NCI-H345 (cell line): ENCODE measurements at places on chromosomes 13 and 19.
A peak's percentile ranks its signal among the peaks of the same experiment; 100 is the strongest.

DNA sequence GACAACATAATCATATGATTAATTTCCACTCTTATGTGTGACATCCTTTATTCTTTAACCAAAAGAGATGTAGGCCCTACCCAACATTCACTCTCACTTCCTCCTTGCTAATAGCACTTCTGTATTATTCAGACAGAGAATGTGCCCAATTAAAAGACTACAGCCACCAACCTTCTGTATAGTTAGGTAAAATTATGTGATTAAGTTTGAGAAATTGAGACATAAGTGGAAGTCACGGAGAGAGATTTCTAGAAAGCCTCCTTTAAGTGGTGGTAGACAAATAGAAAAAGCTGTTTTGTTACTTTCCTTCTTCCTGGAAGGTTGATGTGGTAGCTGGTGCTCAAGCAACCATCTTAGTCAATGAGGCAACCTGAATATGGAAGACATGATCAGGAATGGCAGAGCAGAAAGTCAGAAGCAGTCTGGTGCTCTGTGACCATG lies 14.8 kb downstream of the EPSTI1 start:
- no peak for DNase-seq

DNA sequence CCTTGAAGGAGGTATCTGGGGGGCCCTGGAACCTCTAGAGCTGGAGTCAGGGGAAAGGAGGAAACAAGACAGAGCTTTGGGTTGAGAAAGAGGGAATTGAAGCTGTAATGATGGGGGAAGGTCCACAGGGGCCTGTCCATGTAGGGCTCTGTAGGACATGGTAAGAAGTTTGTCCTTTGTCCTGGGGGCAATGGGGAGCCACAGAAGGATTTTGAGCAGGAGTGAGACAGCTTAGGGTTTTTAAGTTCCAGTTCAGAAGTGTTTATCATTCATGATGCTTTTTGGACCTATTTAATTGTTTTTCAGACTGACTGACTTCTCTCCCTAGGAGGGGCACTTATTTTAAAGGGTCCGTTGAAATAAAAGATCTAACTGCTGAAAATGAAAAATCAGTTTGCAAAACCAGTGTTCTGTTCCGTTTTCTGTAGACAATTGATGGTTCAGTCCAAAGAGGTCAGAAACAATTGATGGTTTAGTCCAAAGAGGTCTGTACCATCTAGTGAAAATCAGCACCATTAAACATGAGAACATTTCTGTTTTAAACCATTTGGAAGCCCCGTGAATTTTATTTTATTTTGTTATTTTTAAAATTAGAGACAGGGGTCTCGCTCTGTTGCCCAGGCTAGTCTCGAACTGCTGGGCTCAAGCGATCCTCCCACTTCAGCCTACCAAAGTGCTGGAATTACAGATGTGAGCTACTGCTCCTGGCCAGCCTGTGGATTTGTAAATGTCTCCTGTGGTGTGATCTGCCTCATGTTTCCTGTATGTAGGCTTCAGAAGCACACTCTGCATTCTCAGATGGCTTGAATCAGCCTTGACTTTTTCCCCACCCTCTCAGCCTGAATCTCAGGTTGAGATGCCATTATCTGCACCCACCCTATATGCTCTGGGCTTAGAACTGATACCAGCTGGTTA lies 8.4 kb downstream of the PLD3 start:
- no peak for DNase-seq

- DNase-seq, result no peak
These were observed at the start of gene NFIX for GRCh38 chr19:12994701-12995595. NFIX (plus strand) TSS chr19:12995475; CDS start chr19:12995838, 363 bp downstream.

- DNase-seq, result no peak
These were observed 455.4 kb downstream of the IRS2 start for GRCh38 chr13:109331011-109331433.

GRCh38 chr19:32720216-32720935 lies 809 bp downstream of the TDRD12 start:
- DNase-seq, result no peak

GRCh38 chr13:99467764-99468163 lies 33.5 kb upstream of the TM9SF2 start:
- no peak for DNase-seq

- no peak for DNase-seq
These were observed 301.3 kb upstream of the DACH1 start for GRCh38 chr13:72168126-72168855.

DNA sequence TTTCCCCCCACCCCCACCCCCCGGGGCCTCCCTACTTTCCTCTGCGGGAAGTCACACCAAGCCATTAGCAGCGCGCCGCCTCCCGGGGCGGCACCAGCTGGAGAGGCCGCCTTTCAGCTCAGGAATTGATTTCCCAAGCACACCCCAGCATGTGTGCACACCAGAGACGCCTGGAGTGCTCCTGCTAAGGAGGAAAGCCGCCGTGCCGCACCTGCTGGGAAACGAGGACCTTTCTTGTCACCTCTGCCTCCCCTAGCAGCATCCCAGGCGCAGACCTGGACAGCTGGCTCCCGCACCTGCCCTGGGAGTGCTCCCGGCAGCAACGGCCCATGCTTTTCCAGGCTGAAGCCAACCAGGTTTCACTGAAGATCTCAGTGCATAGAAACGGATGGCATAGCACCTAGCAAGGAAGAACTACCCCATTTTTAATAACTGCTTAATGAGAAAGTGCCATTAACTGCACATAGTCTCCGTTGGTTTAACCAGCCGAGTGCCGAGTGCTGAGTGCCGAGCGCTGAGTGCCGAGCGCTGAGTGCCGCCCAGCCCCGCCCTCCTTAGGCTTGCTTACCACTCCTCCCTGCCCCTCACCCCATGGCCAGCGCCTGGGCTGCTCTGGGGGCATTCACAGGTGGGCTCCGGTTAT lies 165.0 kb downstream of the USP12 start:
- peak; percentile 73 for DNase-seq

GRCh38 chr13:47049276-47049989 lies 152.6 kb upstream of the HTR2A start:
- no peak for DNase-seq

DNA sequence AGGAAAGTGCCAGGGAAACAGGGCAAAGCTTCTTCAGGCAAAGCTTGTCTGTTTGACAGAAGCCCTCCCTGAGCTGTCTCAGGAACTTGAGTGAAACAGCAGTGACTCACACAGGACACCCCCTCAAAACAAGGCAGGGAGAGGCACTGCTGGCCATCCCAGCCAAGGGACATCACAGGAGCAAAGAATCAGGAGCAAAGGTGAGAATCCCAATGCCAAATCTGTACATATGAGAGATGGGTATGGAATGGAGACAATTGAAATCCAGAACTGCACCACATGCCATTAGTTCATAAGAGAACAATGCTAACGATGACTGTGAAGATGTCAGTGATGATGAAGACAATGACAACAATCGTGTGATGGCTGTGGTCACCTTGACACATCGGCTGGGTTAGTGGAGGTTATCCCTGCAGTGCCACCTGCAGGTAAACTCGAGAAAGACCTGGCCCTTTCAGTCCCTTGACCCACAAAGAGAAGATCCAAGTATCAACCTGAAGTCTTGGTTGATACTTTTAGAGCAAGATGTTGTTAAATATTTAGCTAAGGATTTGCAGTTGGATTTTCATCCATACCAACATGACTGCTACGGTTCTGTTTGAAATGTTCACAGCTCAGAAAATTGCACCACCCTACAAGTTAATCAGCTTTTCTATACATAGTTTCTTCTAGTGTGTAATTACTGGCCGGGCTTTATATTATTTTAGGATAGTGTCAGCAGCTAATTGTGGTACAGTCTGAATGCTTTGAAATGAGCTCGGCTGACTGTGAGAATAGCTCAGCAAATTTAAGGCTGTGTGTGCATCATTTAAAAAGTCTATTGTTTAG lies 42.0 kb upstream of the IPO5 start:
- DNase-seq, result no peak
